ENCODE measurements at places on chromosomes 3 and 15.

GRCh38 chr15:51863131-51863530 is 33.7 kb downstream of the TMOD3 start:
- DNase-seq: no peak

GRCh38 chr15:98853617-98854420 is 153.8 kb downstream of the PGPEP1L start:
- no peak for DNase-seq

GRCh38 chr3:150232992-150233451 is 175.1 kb upstream of the TSC22D2 start:
- DNase-seq: no peak

DNA sequence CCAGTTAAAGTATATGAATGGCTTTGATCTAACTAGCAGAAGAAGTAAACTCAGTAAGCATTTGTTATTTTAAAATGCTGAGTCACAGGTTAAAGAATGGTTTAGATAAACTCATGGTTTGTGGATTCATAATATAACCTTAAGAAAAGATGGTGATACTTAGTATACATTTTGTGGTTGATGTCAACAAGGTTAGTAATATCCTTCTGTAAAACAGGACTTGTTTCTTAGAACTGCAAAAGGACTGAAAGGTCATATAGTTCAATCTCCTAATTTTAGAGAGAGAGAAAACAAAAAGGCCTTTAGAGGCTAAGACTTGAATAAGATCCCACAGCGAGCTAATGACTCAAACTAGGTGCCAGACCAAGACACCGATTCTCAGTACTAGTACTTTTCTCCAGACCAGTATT is 50.0 kb downstream of the STRIT1 start:
- DNase-seq: no peak

- DNase-seq: no peak
Measured at GRCh38 chr3:130905551-130905950, 11.7 kb downstream of the ATP2C1 start.

DNA sequence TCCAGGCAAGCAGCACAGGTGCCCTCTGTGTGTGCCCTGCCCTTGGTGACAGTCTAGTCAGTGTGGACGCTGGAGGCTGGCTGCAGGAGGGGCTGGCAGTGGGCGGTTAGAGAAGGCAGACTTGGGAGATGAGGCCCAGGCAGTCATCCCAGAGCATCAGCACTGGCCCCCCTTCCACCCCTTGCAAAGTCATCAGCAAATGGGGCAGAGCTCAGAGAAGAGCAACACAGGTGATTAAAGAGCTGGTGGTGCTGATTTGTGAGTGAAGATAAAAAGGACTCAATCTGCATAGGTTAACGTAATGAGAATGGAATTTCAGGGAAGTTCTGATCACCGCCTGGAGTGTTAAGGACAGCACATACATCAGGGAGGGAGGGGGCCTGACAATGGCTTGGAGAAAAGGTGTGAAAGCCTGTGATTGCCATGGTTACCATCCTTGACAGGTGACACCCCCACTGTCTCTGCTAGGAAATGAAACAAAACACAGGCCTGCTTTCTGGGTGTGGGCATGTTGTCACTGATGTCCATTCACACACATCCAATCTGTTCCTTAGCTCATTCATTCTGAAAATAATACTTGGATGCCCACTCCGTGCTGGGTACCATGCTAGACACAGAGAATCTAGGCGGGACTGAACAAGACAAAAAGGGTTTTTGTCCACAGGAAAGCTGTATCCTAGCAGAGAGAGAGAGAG is 269.6 kb upstream of the ST8SIA2 start:
- no peak for DNase-seq

GRCh38 chr15:91892436-91892835 is 38.9 kb downstream of the SLCO3A1 start:
- no peak for DNase-seq

GRCh38 chr3:174329321-174329720 is 529.8 kb upstream of the NAALADL2 start:
- DNase-seq: no peak

- DNase-seq: no peak
Measured at GRCh38 chr3:129609591-129610182, 3.2 kb upstream of the PLXND1 start.

DNA sequence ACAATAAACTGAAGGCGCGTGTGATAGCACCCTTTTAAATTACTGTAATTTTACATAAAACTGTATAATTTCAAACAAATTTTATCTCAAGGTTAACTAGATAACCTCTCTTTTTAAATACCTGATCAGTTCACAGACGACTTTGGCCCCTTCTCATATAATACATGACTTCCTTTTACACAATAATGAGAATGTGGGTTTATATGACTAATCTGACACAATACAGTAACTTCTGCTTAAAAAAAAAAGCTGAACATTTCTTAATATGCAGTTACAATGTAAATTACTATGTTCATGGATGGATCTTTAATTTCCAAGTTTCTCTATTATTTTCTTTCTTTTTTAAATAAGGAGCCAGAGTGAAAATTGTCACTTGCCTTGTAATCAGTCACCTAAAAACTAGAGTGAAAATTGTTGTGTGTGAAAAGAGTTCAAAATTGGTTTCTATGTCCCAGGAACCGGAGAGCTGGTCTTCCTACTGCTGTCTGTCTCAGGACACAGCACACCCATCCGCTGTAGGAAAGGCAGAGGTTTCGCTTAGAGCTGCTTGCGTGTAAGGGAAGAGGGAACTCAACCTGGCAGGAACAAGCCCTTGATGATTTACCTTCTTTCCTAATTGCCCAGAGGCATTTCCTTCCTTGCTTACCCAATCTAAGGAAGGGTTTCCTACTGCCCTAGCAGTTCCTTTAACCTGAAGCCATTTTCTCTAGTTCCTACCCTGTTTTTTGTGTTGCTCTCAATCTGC is 33.3 kb downstream of the PLD1 start:
- no peak for DNase-seq

DNA sequence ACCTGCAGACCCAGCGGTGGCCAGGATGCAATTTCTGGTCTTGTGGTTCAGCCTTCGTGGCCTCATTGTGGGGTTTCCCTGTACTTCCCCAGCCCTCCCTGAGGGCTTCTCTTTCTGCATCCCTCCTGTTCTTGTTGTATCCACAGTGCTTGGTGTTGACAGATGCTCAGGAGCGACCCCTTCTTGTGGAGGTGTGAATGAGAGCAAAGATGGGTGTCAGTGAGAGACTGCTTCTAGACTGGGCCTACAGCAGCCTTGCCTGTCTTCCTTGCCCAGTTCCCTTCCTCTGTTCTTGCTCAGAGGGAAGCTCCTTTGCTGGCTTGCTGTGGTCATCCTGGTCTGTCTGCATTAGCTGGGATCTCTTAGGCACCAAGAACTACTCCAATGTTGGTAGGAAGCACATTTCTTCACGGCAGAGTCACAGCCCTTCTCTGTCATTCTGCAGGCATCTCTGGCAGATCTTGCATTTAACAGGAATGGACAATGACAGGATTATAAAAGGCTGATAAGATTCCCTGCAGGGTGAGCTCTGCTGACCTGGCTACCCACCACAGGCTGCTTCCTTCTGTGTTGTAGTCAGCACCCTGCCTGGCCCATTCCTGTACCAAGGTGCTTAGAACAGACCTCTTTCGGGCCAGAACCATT is 317.8 kb upstream of the C2CD4B start:
- no peak for DNase-seq
